ENCODE measurements at places on chromosomes 16 and 17.

DNA sequence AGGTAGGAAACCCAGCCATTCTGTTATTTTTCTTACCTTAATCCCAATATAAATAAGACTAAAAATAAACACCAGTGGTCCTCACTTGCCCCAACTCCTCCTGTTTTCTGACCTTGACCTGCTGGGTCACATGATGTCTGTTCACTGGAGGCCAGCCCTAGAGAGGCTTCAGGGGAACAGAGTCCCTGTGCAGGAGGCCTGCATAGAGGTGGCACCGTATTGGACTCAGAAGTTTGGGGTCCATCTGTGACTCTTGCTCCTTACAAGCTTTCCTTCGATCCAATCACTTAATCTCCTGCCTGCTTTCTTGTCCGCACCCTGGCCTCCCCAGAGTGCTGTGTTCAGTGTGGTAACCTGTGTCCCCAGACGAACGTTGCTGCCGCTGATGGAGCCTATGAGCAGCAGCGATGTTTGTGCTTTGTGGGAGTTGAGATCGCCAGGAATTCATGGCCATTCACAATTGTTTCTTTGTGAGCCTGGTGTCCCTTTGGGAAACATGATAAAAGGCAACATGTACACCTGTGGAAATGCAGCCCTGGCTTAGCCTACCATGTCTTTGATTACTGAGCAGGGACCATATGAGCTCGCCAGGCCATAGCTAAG, 4.7 kb downstream of the IGSF6 start:
- no peak for DNase-seq

- DNase-seq: no peak
These were observed 72.0 kb upstream of the LGALS9 start for GRCh38 chr17:27558842-27559505.

DNA sequence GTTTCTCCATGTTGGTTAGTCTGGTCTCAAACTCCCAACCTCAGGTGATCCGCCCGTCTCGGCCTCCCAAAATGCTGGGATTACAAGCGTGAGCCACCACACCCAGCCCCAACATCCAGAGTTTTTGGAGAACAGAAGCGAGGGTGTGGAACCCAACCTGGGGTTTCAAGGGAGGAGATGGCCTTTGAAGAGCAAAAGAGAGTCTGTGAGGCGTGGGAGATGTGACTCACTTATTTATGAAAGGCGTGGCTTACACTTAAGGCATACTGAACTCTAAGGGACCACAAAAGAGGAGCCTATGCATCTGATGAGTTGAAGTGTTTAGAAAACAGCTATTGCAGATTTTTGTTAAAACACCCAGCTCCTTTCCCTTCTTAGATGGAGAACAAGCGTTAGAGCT, 18.9 kb downstream of the ARSG start:
- DNase-seq: no peak

GRCh38 chr16:49589544-49590031, 216.0 kb downstream of the C16orf78 start:
- DNase-seq: no peak

- DNase-seq: no peak
These were observed 435.3 kb upstream of the ZFHX3 start for GRCh38 chr16:73483076-73483791.

- DNase-seq: no peak
These were observed 124.0 kb downstream of the GP2 start for GRCh38 chr16:20203272-20203671.

DNA sequence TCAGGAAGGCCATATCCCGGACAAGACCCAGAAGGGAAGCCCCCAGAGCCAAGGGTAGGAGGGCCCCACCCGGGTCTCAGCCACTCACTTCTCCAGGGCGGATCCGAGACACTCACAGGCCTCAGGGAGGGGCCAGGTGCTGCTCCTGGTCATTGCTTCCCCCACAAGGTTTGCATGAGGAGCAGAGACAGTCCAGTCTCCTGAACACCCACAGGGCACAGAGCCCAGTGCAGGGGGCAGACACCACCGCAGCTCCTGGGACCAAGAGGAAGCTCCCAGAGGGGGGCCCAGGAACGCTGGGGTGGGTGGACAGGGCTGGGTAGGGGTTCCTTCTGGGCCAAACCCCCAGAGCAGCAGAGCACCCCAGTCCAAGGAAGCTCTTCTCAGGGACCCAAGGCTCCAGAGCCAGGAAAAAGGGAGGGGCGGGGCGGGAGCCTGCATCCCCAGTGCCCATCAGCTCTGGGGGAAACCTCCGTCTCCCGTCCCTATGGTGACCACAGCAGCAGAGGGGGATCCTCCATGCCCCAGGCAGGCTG, 709 bp upstream of the MRPL28 start:
- DNase-seq: no peak

GRCh38 chr17:7818746-7819645, 15.0 kb upstream of the KDM6B start:
- no peak for DNase-seq

DNA sequence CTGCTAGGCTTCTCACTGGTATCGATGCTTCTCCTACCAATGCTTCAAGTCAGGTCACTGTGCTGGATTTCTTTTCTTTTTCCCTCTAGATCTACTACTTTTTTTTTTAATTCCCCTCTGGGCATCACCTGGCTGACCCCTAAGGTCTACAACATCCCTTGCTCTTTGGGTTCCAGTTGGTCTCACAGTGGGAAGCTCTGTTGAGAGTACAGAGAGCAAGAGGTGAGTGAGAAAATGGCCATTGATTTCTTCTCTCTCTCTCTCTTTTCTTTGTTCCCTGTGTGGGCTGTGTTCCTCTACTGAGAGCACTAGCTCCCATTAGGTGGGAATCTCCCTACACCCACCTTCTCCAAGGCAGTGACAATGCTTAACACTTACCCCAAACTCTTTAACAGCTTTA, 413.4 kb downstream of the KCNJ2 start:
- DNase-seq: no peak

Measured in stimulated activated CD8-positive, alpha-beta memory T cell treated with anti-CD3 and anti-CD28 coated beads, Interleukin-15, amount 100 ng/mL, for 4 hours (primary cell).